ENCODE measurements at places on chromosomes 12 and 14.

GRCh38 chr14:21647380-21647779 is 6.3 kb upstream of the OR4E2 start:
- no peak for DNase-seq

- DNase-seq = no peak
These were observed 32.1 kb downstream of the PRMT8 start for GRCh38 chr12:3523058-3523457.

DNA sequence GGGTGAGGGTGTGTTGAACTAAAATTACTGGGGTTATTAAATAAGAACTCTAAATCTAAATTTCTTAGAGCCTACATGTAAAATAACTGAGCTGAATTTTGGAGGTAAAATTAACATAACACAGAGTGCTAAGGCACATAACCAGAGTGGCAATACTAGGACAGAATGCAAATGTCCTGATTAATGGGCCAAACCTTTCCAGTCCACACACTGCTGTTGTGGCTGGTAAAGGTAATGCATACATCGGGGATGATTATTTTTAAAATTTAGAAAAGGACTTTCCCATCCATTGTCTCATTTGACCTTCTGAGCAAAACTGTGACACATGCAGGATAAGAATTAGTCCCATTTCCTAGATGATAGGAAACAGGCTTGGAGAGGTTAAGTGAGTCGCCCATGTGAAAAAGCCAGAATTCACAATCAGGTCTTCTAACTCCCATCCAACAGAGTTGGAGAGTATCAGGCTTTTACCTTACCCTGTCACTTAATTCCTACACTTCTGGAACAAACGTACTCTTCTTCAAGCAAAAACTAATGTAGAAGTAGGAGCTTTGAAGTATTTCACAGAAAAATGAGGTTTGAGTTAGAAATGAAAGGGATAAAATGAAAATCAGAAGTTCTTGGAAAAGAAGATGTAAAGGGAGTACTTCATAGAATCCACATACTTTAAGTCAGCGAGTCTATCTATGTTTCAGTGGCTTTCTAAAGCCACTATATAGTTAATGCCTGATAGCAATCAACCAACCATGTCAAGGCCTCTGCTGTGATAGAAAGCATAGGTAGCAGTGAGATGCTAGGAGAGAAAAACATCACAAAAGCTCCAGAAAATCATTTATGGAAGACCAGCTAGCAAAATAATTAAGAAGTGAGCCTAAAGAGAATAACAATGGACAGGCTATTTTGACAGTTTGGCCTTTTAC is 334.9 kb upstream of the DIO2 start:
- DNase-seq = no peak

DNA sequence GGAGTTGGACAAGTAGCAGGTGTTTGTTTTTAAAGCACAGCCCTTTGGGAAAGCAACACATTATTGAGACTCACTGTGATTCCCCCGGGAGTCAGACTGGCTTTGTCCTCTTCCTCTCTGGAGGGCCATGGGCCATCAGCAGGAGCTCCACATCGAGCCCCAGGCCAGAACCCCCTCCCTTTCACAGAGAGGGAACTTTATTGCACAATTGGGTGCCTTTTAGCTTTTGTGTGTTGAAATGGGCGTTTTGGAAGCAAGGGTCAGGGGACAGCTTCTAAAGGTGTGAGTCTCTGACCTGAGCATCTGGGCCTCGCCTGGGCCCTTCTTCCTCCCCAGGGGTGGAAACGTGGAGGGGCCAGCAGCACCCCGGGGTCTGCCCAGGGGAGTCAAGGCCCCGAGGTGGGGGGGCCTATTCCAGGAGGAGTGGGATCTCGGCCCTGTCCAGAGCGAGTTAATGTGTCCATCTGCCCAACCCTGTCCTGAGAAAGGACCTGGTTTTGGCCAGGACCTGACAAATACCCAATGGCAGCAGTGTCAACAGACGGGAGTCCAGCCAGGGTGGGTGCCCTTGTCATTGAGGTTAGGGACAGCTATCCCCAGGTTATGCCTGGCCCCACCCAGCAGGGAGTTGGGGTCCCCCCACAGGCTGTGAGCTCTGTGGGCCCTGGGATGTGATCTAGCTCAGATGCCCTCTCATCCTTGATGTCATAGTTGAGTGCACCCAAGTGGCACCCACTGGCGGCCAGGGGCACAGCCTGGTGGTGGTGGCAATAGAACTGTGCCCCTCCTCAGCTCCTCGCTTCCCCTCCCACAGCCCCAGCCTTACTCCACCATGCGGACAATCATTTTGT is 37.1 kb downstream of the SLC8B1 start:
- DNase-seq = no peak

- no peak for DNase-seq
These were observed 12.9 kb upstream of the TRIM9 start for GRCh38 chr14:51107801-51108200.

DNA sequence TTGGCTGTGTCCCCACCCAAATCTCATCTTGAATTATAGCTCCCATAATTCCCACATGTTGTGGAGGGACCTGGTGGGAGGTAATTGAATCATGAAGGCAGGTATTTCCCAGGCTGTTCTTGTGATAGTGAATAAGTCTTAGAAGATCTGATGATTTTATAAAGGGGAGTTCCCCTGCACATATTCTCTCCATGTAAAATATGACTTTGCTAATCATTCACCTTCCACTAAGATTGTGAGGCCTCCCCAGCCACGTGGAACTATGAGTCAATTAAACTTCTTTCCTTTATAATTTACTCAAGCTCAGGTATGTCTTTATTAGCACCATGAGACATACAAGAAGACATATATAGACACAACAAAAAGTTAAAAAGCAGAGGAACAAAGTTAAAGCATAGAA is 120.0 kb downstream of the CPNE8 start:
- DNase-seq = no peak

DNA sequence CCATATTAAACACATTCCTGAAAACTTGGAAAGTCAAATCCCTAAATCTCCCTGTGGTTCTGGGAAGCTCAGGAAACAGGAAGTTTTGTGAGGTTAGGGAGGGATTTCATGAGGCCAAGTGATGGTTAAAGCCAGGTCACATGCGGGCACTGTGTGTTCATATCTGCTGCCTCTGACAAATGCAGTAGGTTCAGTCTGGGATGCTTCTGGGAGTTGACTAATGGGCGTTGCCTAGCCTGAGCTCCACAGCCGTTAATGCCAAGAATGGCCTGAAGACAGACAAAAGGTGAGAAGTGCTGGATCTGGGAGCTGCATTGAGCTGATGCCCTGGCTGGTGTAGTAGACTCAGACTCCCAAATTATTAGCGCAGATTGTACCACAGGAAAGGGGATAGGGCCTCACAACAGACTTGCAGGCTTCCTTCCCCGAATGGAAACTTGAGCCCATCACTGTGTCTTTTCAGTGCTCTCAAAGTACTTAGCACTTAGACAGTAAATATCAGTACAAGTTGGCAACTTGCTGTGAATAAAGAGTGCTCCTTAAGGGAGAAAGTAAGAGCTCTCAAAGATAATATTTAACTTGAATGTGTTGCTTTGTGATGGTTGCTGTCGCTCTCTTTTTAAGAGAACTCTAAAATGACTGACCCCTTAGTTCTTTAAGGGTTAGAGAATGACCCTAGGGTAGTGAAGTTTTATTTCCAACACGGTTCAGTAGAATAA is 17.3 kb downstream of the GSG1 start:
- DNase-seq = no peak

DNA sequence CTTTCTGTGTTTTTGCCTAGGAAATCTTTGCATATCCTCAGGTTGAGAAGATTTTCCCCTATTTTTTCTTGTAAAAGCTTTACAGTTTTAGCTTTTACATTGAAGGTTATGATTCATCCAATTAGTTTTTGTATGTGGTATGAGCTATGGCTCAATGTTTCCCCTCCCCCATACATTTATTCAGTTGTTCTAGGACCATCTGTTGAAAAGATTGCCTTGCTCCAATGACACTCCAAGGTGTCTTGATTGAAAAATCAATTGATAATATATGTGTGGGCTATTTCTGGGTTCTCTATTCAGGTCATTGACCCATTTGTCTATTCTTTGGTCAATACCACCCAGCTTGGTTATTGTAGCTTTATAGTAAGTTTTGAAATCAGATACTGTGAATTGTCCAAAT is 42.6 kb downstream of the LRTM2 start:
- no peak for DNase-seq

DNA sequence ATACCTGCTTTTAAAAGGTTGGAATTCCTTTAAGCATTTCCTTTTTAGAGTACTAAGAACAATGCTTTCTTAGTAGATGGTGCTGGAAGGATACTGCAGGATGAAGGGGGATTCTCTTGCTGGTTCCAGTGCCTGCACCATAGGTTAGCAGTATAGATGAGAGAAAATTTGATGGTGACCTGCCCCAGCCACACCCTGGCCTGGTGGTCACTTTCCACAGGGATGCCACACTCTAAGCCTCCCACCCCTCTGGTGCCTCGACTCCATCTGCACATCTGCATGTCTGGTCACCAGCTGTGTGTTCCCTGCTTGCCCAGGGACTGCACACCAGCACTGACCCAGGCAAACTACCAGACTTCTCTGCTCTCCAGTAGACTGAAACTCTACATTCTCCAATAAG is 19.1 kb downstream of the SLC2A3 start:
- no peak for DNase-seq

DNA sequence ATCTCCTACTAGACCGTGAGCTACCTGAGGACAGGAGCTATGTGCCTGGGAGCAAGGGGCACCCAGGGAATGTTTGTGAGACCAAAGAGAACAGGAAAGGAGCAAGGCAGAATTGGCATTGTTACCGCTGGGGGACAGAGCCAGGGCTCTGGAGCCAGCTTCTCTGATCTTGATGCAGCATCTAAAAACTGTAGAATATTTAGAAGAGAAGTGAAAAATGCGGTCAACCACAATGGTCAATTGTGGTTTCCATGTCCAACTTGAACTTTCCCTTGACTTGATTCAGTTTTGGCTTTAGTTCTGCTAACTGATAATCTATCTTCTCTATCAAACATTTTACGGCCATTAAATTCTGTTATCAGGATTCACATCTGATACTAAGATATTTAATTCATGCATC is 201.2 kb downstream of the ANO4 start:
- DNase-seq = no peak

- DNase-seq = no peak
These were observed 49.1 kb downstream of the CCER1 start for GRCh38 chr12:90905691-90906370.

GRCh38 chr12:126036348-126036747 is 971.1 kb downstream of the AACS start:
- DNase-seq = no peak

Measured in C1 segment of cervical spinal cord (tissue), 14 donors.